ENCODE measurements at places on chromosomes 6 and 20.

- no peak for DNase-seq
Observed at GRCh38 chr6:43468748-43469681, 8.4 kb upstream of the TJAP1 start.

DNA sequence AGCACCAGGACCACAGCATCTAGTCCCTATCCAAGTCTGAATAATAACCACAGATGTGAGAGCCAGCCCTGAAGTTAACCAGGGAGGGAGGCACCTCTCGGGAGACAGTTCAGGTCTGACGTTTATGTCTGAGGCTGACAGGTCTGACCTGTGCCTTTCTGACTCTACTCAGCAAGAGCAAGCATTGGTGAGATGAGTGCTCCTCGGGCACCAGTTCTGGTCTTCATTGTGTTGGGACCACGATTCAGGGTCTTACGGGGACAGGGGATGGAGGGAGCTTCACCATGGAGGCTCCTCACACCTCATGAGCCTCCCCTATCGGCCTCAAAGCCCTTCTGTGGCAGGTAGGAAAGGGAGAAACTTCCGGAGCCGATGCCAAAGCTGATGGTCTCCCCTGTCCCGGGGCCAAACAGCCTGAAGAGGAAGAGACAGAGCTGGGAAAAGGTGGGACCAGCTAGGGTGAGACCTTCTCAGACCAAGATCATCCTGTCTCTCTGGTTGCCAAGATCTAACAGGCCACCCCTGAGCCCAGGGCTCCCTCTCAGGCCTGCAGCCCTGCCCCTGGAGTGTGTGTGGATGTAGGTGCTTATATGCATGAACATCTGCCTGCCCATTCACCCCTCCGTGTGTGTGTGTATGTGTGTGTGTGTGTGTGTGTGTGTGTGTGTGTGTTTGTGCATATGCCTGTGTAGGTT is 170.5 kb downstream of the VEGFA start:
- DNase-seq: no peak

- DNase-seq: no peak
Observed at GRCh38 chr6:129617986-129618385, 92.0 kb downstream of the ARHGAP18 start.

GRCh38 chr6:31272836-31273626 is 1.1 kb upstream of the HLA-C start:
- peak; percentile 41 for DNase-seq

DNA sequence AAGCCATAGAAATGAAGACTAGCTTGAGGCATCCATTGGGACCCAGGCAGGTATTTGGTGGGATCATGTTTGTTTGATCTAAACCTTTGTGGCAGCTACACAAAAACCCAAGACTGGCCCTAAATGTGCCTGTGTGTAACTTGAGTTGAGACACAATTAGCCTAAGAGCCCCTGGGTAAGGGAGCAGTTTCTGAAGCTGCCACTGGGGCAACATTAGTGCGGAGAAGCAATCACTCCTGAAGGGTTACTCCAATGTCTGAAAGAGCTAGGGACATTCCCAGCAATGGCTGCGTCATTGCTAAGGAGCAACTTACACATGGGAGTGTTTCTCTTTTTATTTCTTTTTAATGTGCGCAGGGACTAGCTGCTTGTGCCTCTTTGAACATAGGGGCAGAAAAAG is 67.9 kb upstream of the EEF1E1 start:
- DNase-seq: no peak

- no peak for DNase-seq
Observed at GRCh38 chr20:20138301-20139064, 86.2 kb downstream of the CFAP61 start.

DNA sequence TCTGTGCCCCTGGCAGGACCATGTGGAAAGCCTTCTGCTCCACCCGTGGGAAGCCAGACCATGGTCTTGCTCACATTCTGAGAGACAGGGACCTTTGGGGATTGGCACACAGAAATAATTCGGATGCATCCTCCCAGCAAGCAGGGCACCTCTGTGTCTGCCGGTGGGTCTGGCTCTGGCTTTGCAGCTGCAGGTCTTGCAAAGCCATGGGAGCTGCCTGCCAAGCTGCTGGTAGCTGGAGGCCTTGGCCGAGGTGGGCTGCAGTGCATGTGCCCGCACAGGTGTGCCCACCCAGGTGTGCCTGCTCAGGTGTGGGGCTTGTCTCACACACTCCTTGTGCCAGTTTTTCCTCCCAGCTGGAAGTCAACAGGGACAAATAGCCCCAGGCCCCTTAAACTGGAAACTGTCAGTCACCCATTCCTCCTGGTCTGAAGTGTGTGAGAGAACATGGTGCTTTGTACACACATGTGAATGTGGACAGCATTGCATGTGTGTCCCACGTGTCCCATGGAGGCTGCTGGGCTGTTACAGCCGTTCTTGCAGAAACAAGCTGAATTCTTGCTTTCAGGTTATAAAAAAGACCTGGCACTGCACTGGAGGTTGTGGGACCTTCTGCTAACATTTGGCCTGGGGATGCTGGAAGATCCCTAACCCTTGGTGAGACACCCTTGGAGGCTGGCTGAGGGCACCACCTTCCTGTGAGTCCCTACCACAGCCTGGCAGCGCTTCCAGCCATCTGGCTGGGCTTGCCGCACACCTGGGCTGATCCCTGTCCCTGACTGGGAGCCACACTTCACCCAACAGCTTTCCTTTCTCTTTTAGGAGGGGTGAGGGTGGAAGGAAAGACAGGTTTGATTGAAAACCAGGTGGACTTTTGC is 54.9 kb upstream of the SMOC2 start:
- DNase-seq: no peak

DNA sequence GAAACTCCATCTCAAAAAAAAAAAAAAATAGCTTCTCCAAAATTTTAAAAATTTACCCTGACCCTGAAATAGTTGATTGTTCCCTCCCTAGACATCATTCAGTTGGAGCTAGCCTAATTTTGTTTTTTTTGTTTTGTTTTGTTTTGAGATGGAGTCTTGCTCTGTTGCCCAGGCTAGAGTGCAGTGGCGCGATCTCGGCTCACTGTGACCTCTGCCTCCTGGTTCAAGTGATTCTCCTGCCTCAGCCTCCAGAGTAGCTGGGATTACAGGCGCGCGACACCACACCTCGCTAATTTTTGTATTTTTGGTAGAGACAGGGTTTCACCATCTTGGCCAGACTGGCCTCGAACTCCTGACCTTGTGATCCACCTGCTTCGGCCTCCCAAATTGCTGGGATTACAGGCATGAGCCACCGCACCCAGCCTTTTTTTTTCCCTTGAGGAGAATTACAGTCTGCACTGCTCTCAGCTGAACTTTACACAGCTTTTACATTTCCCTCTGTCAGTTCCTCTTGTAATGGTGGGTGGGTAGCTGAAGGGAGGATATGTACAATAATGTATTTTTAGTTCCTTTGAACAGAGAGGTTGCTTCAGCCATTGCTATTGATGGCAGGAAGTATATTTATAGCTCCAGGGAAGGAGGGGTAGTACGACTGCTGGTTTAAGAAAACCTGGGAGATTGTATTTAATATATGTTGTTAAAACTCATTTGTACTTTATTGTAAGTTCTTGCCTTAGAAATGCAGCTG is 27.7 kb downstream of the PTPRA start:
- DNase-seq: no peak

DNA sequence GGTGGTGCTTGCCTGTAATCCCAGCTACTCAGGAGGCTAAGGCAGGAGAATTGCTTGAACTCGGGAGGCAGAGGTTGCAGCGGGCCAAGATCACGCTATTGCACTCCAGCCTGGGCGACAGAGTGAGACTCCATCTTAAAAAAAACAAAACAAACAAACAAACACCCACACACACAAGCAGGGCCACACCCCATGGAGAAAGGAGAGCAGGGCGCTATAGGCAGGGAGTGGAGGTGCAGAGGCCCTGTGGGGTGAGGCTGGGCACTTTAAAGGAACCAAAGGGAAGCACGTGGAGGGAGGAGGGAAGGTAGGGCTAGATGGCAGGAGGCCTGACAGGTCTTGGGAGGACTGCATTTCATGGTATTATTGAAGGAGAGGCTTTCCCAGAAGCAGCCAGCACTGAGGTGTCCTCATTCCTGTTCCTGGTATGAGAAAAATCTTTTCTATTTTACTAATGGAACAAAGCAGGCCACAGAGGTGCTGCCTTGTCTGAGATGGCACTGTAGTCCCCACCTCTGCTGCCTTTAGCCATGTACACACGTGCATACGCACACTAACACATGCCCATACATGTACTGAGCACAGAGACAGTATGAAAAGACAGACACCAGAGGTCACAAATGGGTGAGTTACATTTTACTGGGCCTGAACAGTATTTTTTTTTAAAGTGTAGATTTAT is 44.0 kb downstream of the BCAS4 start:
- DNase-seq: no peak

Measured in activated naive CD8-positive, alpha-beta T cell treated with anti-CD3 and anti-CD28 coated beads, Interleukin-2, amount 50 U/mL, for 24 hours (primary cell).